CD4-positive, alpha-beta T cell treated with Interleukin-15 for 4 hours (primary cell): ENCODE measurements at places on chromosomes 3 and 15.

DNA sequence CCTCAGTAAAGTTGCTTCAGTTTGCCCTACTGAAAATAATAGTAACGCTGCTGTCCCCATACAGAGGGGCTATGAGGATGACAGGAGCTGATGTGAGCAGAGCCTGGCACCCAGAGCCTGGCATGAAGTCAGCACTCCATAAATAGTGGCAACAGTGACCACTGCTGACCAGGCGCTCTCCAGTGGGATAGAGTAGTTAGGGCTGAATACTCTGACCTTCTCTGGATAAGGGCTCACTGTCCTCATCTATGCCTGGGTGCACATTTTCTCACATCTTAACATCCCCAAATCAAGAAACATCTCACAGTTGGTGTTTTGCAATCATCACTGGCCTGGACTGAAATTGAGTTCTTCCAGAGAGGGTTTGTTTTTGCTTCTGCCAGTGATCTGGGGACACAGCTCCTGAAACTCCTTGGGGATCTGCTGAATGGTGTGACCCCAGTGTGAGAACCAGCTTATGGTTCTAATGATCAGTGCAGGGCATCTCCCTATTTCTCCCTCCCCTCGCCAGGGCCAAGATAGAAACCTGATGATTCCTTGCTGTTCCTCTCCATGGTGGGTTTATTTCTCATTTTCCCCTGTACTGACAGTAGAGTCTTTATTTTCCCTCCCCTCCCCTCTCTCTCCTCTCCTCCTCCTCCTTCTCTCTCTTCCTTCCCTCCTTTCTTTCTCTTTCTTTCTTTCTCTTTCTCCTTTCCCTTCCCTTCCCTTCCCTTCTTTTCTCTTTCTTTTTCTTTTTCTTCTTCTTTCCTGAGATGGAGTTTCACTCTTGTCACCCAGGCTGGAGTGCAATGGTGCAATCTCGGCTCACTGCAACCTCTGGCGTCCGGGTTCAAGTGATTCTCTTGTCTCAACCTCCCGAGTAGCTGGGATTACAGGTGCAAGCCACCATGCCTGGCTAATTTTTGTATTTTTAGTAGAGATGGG is 3.5 kb upstream of the PCSK6 start:
- no peak for DNase-seq

GRCh38 chr3:52190294-52191074 is 7.5 kb upstream of the ALAS1 start:
- no peak for DNase-seq

- DNase-seq: no peak
Observed at GRCh38 chr15:46408312-46408711, 773.5 kb downstream of the SQOR start.

- no peak for DNase-seq
Observed at GRCh38 chr3:159660326-159660725, 328.3 kb upstream of the IL12A start.

GRCh38 chr3:29605845-29606244 is 325.0 kb downstream of the RBMS3 start:
- DNase-seq: no peak

GRCh38 chr15:95603802-95604201 is 726.7 kb upstream of the NR2F2 start:
- no peak for DNase-seq

DNA sequence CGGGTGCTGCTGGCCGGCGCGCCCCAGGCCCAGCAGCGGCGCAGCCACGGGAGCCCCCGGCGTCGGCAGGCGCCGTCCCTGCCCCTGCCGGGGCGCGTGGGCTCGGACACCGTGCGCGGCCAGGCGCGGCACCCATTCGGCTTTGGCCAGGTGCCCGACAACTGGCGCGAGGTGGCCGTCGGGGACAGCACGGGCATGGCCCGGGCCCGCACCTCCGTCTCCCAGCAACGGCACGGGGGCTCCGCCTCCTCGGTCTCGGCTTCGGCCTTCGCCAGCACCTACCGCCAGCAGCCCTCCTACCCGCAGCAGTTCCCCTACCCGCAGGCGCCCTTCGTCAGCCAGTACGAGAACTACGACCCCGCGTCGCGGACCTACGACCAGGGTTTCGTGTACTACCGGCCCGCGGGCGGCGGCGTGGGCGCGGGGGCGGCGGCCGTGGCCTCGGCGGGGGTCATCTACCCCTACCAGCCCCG is 777 bp downstream of the LOXL1 start:
- peak; percentile 20 for DNase-seq

- DNase-seq: no peak
Observed at GRCh38 chr3:146757759-146758158, 152.6 kb upstream of the PLSCR5 start.

DNA sequence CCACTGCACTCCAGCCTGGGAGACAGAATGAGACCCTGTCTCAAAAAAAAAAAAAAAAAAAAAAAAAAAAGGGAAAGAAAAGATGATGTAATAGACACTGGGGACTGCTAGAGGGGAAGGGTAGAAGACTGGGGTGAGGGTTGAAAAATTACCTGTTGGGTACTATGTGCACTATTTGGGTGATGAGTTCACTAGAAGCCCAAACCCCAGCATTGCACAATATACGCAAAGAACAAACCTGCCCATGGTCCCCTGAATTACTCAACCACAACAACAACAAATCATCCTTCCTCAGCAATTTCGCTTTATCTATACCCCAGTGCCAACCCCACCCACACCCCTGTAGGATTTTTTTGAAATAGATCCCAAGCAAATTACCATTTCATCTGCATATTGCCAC is 13.5 kb downstream of the NIPA1 start:
- no peak for DNase-seq

GRCh38 chr3:70247955-70248354 is 64.5 kb downstream of the MDFIC2 start:
- DNase-seq: no peak

- no peak for DNase-seq
Observed at GRCh38 chr15:40582726-40583246, 11.3 kb upstream of the KNL1 start.

- no peak for DNase-seq
Observed at GRCh38 chr15:99006146-99006545, 1.4 kb downstream of the PGPEP1L start.

DNA sequence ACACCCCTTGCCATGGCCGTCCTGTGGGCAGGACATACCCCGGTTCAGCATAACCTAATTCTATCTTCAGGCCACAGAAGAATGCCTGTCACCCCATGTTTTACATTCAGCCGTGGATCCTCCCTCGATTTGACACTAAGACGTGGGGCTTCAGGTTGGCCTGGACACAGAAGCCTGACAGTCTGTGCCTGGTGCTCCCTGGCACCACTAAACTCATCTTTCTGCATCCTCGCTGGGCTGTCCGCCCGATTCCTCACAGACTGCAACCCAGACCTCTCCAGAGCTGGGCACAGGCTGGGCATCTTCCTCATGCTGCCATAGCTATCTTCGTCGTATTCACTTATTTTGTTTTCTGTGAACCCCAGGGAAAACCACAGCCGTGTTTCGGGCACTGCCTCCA is 117.8 kb upstream of the IQSEC1 start:
- DNase-seq: no peak

DNA sequence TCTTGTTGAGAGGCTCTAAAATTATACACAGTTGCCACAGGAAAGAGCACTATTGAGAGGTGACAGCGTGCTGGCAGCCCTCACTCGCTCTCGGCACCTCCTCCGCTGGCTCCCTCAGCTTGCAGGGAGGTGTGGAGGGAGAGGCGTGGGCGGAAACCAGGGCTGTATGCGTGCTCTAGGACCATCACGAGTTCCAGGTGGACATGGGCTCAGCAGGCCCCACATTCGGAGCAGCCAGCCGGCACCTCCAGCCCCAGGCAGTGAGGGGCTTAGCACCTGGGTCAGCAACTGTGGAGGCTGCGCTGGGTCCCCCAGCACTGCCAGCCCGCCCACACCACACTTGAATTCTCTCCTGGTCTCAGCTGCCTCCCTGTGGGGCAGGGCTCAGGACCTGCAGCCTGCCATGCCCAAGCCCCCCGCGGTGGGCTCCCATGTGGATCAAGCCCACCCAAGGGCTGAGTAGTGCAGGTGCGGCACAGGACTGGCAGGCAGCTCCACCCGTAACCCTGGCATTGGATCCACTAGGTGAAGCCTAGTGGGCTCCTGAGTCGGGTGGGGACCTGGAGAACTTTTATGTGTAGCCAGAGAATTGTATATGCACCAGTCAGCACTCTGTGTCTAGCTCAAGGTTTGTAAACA is 460.6 kb upstream of the ALCAM start:
- DNase-seq: no peak

DNA sequence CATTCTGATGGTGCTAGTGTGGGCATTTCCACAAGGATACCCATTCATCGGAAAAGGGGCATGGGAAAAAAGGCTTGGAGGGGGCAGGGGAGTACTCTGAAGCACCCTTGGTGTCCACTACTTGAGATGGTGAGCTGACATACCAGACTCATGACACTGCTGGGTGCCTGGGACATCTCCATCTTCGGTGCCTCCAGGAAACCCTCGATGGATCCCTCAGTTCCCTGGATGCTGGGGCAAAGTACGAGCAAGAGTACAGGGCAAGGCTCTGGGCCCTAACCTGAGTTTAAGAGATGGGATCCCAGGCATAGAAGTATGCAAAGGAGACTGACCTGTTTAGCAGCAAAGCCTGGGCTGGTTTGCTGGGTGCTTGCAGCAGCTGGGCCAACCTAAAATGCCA is 5.2 kb upstream of the IP6K1 start:
- no peak for DNase-seq

DNA sequence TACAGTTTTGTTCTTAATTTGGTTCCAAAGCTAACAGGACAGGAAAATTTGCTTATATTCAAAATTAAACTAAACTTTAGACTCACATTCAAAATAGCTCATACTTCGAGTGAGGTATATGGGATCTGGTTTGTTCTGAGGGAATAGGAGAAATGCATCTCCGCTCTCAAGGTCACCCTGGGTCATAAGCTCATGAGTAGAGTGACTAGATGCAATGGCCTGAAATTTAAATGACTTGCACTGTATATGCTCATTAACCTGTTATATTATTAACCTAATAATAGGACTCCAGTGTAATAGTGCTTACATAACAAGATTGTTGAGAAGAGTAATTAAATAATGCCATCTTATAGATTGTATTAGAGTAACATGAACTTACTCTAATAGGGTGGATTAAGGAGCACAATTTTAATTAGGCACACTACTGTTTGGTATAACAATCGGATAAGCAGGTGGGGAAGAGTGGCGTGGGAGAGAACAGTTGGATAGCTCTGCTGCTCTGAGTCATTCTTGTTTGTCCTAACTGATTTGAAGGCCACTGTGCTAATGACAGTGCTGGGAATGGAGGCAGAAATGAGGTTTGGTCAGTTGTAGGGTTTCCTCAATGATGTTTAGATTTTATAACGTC is 5.2 kb downstream of the NKTR start:
- DNase-seq: no peak

GRCh38 chr3:23202203-23202920 is 765 bp upstream of the UBE2E2 start:
- no peak for DNase-seq

- DNase-seq: peak; percentile 79
Observed at GRCh38 chr3:158672215-158673176, at the start of gene LXN. Gene LXN (minus strand): TSS chr3:158672648. CDS start chr3:158672478, 170 bp downstream.

DNA sequence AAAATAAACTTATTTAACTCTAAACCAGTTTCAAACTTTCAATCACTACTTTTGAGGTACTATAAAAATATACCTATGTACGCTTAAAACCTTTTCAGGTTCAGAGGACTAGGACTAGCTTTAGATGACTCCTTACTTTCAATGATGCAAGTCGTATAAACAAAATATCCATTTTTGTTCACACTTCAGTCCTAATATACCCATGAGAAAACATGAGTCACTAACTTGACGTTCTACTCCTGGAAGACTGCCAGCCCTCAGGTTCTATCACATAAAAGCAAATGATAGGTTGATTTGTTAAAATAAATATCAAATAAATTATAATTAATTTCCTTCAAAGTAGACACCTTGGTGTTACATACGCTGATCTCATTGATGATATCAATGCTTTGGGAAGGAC is 10.6 kb upstream of the P3H2 start:
- DNase-seq: no peak

DNA sequence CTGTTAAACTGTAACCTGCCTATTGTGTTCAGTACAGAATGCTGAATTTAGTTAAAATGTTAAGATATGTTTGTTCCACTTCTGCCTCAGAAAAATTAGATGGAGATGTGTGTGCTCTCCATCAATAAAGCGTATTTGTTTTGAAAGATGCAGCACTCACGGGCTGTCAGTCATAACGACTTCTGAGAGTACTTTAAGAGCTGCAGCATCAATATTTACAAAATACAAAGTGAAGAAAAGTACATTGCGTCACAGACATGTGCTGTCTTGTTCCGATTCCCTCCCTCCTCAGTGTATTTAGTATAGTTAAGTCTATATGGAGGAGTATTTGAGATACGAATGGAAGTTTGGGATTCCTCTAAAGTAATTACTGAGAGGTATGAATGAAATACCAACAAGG is 166.6 kb downstream of the BBX start:
- no peak for DNase-seq

GRCh38 chr15:33315044-33315443 is 4.3 kb downstream of the RYR3 start:
- no peak for DNase-seq

GRCh38 chr3:15942936-15943335 is 145.2 kb upstream of the ANKRD28 start:
- no peak for DNase-seq

GRCh38 chr3:186964616-186965015 is 34.3 kb downstream of the ST6GAL1 start:
- DNase-seq: no peak

DNA sequence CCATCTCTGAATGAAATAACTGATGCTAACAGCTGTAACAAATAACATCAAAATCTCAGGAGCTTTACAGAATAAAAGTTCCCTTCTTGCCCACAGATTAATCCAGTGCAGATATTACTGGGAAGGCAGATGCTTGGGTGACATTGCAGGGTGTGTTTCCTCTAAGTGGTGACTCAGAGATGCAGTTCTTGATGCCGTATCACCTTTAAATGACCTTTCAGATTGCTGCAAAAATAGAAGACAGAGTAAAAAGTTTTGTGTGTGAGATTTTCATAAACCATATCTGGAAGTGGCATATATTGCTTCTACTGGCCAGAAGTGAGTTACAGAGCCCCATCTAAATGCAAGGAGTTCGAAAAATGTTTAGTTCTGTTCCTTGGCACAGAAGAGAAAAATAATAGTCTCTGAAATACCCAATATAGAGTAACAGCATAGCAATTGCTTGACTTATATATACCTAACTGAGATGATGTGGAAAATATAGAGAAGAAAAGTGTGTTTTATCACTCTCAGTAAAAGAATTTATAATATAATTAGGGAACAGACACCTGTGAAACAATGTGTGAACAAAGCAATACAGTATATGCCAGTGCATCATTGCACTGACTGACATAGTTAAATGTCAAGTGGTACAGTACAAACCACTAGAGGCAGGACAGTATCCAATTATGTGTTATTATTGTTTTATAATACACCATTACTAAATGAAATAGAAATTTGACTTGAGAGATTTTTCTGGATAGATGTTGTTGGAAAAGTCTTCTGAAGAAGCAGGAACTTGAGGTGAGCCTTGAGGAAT is 430.7 kb upstream of the CBLB start:
- DNase-seq: peak; percentile 21

- DNase-seq: no peak
Observed at GRCh38 chr3:184531626-184532280, 29.8 kb upstream of the EPHB3 start.

GRCh38 chr3:128922804-128923459 is 43.5 kb downstream of the ACAD9 start:
- DNase-seq: peak; percentile 47

GRCh38 chr3:29758434-29759322 is 477.8 kb downstream of the RBMS3 start:
- no peak for DNase-seq
